SHP77 treated with DMSO at 0.1 percent for 48 hours (cell line): ENCODE measurements at places on chromosomes 12 and 14.

GRCh38 chr12:23834076-23834475 lies 115.4 kb downstream of the SOX5 start:
- no peak for DNase-seq

- no peak for DNase-seq
Measured at GRCh38 chr14:64598404-64598803, 48.6 kb downstream of the PPP1R36 start.

GRCh38 chr12:52613384-52614030 lies 4.9 kb downstream of the KRT73 start:
- no peak for DNase-seq

- no peak for DNase-seq
Measured at GRCh38 chr14:73630009-73630780, 14.6 kb upstream of the DNAL1 start.

GRCh38 chr12:112386726-112387125 lies 4.5 kb upstream of the HECTD4 start:
- no peak for DNase-seq

DNA sequence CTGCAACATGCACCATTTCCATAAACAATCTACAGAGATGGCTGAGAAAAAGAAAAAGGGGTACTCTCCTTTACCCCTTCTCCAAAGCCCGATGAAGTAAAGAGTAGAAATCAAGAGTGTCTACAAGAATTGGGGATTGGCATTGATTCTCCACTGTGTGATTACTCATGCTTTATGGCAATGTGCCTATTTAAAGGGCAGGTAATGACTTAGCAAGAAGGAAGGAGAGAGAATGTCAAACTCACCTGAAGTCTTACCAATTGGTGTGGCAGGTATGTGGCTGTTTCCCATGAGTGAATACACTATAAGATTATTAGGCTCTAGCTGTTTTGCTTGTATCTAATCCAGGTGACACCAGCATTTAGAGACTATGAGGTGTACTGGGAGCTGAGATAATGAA lies 275.3 kb downstream of the CCER1 start:
- DNase-seq, result no peak

- DNase-seq, result peak; percentile 23
Measured at GRCh38 chr14:73712540-73713180, 1.5 kb downstream of the PNMA1 start.

DNA sequence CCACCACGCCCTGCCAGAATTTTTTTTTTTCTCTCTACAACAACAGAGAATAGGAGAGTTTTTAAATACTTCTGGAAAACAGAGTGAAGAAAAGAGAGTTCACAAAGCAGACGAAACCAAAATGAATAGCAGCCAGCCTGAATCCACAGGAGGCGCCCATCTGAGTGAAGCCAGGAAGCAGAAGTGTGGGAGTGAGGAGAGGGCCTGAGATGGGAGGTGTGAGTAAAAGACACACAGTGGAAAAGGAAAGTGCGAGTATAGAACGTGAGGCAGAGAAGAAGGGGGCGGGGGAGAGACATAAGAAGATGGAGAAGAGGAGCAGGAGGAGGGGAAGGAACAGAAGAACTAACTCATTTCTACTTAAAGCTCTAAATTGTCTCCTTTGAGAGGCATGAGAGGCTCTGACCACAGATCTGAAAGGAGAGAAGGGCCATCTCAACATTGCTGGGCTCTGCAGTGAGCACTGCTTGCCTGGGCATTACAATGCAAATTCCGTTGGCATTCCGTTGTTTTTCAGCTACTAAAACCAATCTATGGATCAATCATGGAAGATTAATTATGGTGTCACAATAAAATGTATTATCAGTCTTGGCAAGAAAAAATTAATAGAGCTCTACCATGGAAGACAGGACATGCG lies 140.1 kb upstream of the CPSF6 start:
- DNase-seq, result no peak

GRCh38 chr14:36212577-36212976 lies 36.1 kb upstream of the PTCSC3 start:
- DNase-seq, result no peak

GRCh38 chr12:116201908-116202307 lies 75.6 kb downstream of the MED13L start:
- DNase-seq, result no peak

DNA sequence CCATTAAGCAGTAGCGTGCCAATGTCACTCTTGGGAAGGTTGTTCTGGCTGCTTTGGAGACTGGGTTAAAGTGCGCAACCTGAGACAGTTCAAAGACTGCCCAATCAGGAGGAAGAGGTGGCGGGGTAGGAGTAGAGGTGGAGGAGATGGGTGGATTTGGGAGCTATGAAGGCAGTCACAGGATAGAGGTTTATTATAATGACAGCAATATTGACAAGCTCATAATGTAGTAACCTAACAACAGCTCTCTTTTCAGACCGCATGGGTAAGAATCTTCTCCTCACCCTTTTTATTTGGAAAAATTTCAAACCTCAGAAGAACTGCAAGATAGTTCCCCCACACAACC lies 5.3 kb upstream of the PSMD9 start:
- DNase-seq, result no peak
